ENCODE measurements at places on chromosomes 11 and 22. TPM values are rescaled to one million over a fixed set of nuclear protein-coding genes. Genes with fewer than 3 reads are reported as not detected.
A peak's percentile ranks its signal among the peaks of the same experiment; 100 is the strongest.

DNA sequence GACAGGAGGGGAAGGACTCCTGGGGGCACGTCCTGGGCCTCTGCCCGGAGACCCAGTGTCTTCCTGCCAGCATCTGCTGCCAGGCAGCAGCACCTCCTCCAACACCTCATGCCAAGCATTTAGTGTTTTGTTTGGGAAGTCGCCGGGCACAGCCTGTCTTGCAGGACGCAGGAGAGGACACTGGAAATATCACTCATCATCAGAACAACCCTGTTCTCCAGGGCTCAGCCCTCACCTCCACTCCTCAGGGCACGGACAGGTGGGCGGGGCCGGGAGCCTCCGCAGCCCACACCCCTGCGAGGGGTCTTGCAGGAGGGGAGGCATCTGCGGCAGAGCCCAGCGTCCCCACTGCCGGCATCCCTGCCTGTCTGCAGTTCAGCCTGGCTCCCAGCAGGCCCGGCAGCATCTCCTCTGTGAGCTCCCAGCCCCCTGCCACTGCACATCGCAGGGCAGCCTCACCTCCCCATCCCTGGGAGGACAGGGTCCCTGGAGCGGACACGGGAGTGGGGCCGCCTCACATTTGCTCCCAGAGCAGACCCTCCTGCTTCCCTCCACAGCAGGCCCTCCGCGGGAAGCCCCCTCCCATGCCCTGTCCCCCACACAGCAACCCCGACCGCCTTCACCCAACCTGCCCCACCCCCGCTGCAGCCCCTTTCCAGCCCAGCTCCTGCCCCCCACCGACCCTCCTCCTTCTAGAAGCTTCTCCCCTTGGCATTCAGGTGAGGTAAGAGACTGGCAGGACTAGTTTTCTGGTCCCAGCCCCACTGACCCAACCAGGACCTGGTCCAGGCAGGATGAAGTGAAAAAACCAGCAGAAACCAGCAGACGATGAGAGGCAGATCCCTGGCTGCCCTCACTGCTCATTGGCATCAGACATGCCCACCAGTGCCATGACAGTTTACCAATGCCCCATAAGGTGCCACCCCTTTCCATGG, 72.7 kb downstream of the BRD1 start:
- H3K27me3 ChIP-seq = no peaks in the 10 kb centered on the region
- peak; percentile 50 for DNase-seq
- H3K4me3 ChIP-seq = no peak overlapping the region
- H3K4me1 ChIP-seq = no peaks in the 10 kb centered on the region

DNA sequence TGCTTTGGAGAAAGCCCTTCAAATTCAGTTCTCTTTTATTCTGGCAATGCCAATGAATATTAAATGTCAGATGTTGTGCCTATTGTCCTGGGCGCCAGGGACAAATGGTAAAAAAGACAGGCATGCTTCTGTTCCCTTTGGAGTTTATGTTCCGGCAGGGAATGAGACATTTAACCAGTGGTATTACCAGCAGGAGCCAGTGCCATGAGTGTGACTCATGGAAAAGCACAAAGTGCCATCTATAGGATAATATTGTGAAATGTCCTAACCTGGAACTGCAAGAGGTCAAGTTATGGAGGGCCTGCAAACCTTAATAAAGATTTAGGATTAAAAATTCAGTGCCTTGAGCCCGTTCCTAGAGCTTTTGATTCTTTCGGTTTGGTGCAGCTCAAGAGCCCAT, 39.5 kb downstream of the REXO2 start:
- H3K4me1 ChIP-seq = no peaks in the 10 kb centered on the region
- H3K27ac ChIP-seq = no peak overlapping the region
- no peak overlapping the region for H3K4me3 ChIP-seq
- no peaks in the 10 kb centered on the region for H3K36me3 ChIP-seq
- no peak for DNase-seq
- no peaks in the 10 kb centered on the region for H3K27me3 ChIP-seq

- no peak overlapping the region for H3K27ac ChIP-seq
- no peaks in the 10 kb centered on the region for H3K27me3 ChIP-seq
These were observed 65.4 kb downstream of the SMIM38 start for GRCh38 chr11:69221086-69221485.

DNA sequence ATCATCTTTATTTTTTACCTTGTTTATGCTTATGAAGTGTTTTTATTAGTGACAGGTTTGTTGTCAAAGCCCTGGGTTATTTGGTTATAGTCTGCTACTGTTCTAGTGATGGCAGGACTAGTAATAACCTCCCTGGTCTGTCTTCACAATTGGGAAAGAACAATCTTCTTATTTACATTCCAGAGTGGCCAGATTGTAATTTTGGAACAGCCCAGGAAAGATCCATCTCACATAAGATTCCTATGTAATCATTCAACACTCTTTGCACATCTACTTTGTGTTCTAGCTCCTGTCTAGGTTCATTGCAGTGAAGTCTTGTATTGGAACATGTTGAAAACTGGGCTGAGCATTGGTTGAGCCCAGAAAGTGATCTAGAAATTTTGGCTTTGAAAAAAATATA, 63.8 kb downstream of the CYB5R2 start:
- peaks cover 9% of the 10 kb centered on the region for H3K36me3 ChIP-seq
- H3K4me1 ChIP-seq = peaks cover 10% of the 10 kb centered on the region
- peak overlapping the region; percentile 37 for H3K27ac ChIP-seq
- H3K4me3 ChIP-seq = no peak overlapping the region
- H3K27me3 ChIP-seq = no peaks in the 10 kb centered on the region
- DNase-seq = no peak

DNA sequence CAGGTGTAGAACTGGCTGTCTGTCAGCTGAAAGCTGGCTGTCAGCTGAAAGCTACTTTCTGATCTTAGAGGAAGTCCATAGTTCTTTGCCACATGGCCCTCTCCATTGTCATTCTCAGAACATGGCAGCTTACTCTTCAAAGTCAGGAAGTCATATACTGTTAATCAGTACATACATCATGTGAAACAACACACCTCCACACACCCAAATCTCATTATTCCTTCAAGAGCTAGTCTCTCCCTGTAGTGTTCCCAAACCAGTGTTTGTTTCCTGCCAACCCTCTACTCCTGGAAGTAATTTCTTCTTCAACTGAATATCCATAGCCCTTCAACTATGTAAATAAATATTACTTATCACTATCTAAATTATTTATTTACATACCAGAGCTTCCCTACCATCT, 58.9 kb downstream of the OR5AK2 start:
- no peaks in the 10 kb centered on the region for H3K27me3 ChIP-seq
- no peak for DNase-seq
- H3K4me3 ChIP-seq = no peak overlapping the region
- H3K27ac ChIP-seq = no peak overlapping the region
- H3K36me3 ChIP-seq = no peaks in the 10 kb centered on the region
- H3K4me1 ChIP-seq = no peaks in the 10 kb centered on the region

DNA sequence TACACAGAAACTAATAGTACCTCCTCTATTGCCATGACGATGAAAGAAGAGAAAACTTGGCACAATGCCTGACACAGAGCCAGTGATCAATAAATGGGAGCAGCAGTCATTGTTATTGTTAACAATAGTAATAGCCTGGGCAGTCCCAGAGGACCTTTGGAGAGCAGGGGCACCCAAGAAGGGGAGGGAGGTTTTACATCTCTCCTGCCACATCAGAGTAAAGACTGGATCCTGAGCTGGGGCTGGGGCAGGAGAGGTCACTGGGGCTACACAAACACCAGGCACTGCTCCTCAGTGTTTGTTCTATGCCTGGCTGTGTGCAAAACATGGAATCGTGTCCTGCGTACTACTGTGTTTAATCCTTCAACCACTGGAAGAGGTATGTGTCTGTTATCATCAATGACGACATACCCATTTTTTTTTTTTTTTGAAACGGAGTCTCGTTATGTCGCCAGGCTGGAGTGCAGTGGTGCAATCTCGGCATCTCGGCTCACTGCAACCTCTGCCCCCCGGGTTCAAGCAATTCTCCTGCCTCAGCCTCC, 25.0 kb upstream of the CREB3L1 start:
- no peaks in the 10 kb centered on the region for H3K27me3 ChIP-seq
- no peak overlapping the region for H3K4me3 ChIP-seq
- no peaks in the 10 kb centered on the region for H3K4me1 ChIP-seq
- DNase-seq = no peak
- H3K36me3 ChIP-seq = no peaks in the 10 kb centered on the region

DNA sequence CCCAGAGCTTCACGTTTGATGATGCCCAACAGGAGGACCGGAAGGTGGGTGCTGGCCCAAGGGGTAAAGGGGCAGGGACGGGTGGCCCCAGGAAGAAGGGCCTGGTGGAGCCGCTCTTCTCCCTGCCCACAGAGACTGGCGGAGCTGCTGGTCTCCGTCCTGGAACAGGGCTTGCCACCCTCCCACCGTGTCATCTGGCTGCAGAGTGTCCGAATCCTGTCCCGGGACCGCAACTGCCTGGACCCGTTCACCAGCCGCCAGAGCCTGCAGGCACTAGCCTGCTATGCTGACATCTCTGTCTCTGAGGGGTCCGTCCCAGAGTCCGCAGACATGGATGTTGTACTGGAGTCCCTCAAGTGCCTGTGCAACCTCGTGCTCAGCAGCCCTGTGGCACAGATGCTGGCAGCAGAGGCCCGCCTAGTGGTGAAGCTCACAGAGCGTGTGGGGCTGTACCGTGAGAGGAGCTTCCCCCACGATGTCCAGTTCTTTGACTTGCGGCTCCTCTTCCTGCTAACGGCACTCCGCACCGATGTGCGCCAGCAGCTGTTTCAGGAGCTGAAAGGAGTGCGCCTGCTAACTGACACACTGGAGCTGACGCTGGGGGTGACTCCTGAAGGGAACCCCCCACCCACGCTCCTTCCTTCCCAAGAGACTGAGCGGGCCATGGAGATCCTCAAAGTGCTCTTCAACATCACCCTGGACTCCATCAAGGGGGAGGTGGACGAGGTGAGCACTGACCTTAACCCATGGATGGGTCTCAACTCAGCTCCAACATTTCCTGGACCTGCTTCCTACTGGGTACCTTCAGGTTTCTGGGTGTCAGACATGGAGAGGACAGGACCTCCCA, 2.0 kb downstream of the RIC8A start:
- H3K4me1 ChIP-seq = no peaks in the 10 kb centered on the region
- DNase-seq = no peak
- peaks cover 62% of the 10 kb centered on the region for H3K36me3 ChIP-seq
- no peaks in the 10 kb centered on the region for H3K27me3 ChIP-seq
- peak overlapping the region; percentile 98 for H3K4me3 ChIP-seq

The RBMXL2 gene
- not detected for total RNA-seq

The CCDC88B gene
- 11.7 TPM for total RNA-seq

All from right atrium auricular region (tissue), 2 donors.